SHP77 treated with DMSO at 0.1 percent for 48 hours (cell line): ENCODE measurements at places on chromosomes 2 and 18.
A peak's percentile ranks its signal among the peaks of the same experiment; 100 is the strongest.

DNA sequence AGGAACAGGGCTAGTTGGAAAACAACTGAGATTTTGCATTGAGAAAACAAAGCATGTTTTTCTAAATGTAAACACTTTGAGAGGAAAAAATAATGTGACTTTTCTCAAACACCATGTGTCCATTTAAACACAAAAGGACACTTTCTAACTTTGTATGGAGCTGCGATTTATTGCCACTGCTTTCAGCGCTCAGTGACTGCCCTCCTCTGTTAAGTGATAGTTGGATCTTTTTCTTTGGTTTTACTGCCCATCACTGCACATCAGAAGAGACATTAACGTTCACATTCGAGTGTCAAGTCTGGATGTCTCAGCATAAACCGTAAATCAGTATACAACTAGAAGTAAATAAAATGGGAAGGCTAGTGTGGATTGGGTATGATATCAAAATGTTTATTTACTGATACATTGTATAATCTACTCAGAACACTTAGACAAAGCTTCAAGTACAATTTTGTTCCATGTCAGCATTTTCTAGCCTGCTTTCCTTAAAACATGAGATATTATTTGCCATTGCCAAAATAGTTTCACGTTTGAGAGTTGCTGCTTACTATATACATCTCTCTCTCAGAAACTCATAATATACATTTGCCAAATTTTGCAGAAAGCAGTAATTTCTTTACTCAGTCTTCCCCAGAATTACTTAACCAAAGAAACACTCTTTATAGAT lies 237.6 kb downstream of the IKZF2 start:
- DNase-seq = no peak

GRCh38 chr2:148110184-148110583 lies 89.3 kb downstream of the MBD5 start:
- no peak for DNase-seq

DNA sequence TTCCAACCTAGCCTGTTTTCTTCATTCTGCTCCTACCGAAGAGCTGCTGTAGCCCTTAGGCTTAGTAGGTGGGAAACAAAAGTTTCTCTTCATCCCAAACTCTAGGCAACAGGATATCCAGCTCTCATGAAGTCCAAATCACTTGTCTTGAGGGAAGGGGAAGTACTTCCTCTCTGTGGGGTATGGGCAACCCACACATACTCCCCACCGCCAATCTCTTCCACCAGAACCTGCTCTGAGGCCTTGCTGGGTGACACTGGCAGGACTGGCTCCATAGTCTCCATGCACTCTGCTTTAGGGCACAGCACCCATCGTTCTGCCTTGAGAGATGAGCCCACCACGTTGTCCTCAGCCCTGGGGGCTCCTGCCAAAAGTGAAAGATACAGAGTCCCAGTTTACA lies 173.0 kb downstream of the NCK2 start:
- DNase-seq = no peak

- peak; percentile 8 for DNase-seq
Measured at GRCh38 chr2:158457826-158458616, 1.3 kb downstream of the PKP4 start.

DNA sequence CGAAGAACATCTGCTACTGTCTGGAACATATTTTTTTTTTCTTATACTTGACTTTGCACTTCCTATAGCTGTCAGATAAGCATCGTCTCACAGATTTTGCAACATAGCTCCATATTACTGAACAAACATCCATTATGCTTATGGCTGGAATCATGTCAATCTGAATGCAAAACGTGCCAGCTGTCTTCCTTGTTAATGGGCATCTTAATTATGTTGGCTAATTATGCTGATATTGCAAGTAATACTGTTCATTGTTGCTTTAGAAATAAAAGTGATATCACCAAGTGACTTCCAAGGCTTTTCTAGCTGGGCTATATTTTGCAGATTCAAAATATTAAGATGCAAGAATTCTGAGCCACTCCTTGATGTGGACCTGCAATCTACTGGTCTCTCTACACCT lies 176.8 kb downstream of the ARL4C start:
- DNase-seq = no peak

- DNase-seq = no peak
Measured at GRCh38 chr2:237430861-237431260, 16.9 kb upstream of the COL6A3 start.

- no peak for DNase-seq
Measured at GRCh38 chr2:128440666-128441340, 122.1 kb upstream of the HS6ST1 start.
